Tibial artery (tissue), 4 donors: ENCODE measurements at places on chromosomes 12 and 14.

GRCh38 chr12:64293654-64294364 is 71.7 kb upstream of the KICS2 start:
- H3K36me3 ChIP-seq, result no peaks in the 10 kb centered on the region
- no peak overlapping the region for H3K4me3 ChIP-seq
- no peak overlapping the region for H3K27ac ChIP-seq
- no peaks in the 10 kb centered on the region for H3K4me1 ChIP-seq
- no peaks in the 10 kb centered on the region for H3K27me3 ChIP-seq

DNA sequence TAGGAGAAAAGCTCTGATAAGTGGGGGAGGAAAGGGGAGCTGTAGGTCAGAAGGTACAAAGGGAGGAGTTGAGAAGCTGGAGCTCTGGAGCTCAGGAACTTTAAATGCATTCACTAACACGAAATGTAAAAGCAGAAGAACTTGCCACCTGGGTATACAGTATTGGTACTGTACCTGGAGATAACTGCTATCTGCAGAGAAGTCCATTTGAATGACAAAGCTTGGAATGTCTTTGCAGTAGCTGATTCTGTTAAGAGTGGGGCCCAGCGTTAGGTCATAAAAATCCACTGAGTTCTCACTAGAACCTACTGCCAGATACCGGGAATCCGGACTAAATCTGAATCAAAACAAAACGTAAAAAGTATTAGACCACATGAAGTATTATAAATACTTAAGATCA is 55.6 kb downstream of the ZC3H14 start:
- no peak overlapping the region for H3K4me3 ChIP-seq
- H3K27ac ChIP-seq, result no peak overlapping the region
- no peak for DNase-seq
- H3K4me1 ChIP-seq, result peaks cover 13% of the 10 kb centered on the region
- H3K27me3 ChIP-seq, result no peaks in the 10 kb centered on the region
- no peaks in the 10 kb centered on the region for H3K36me3 ChIP-seq

GRCh38 chr12:11863478-11863906 is 207.2 kb upstream of the BCL2L14 start:
- H3K4me3 ChIP-seq, result peak overlapping the region; percentile 5
- H3K4me1 ChIP-seq, result peaks cover 54% of the 10 kb centered on the region
- peak overlapping the region; percentile 78 for H3K27ac ChIP-seq
- no peaks in the 10 kb centered on the region for H3K36me3 ChIP-seq
- DNase-seq, result peak; percentile 80

DNA sequence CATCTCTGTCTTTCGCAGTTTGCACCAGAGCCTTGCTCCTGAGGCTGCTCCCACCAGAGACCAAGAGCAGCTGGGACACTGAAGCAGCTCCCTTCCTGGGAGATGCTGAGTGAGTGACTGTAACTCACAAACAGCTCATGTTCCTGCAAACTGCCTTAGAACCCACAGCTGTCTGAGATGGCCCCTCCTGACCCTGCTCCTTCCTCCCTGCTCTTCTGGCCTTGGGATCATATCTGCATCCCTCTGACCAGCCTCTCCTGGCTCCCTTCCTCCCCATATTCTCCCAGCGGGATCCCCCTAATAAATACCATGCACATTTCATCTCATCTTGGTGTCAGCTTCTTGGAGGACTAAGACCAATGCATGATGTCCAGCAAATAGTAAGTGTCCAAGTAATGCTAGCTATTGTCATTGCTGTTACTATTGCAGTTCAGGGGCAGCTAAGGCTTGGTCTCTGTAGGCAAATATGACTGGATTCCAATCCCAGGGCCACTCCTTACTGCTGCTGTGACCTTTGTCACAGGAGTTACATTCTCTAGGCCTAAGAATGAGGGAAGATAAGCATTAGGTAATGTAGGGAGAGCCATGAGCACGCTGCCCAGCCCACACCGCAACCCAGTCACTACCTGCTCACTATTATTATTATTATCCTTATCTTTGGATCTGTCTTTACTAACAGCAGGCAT is 47.9 kb downstream of the SYNE3 start:
- DNase-seq, result no peak
- H3K36me3 ChIP-seq, result peaks cover 7% of the 10 kb centered on the region
- H3K4me3 ChIP-seq, result no peak overlapping the region
- peaks cover 13% of the 10 kb centered on the region for H3K4me1 ChIP-seq
- H3K27ac ChIP-seq, result no peak overlapping the region
- no peaks in the 10 kb centered on the region for H3K27me3 ChIP-seq

DNA sequence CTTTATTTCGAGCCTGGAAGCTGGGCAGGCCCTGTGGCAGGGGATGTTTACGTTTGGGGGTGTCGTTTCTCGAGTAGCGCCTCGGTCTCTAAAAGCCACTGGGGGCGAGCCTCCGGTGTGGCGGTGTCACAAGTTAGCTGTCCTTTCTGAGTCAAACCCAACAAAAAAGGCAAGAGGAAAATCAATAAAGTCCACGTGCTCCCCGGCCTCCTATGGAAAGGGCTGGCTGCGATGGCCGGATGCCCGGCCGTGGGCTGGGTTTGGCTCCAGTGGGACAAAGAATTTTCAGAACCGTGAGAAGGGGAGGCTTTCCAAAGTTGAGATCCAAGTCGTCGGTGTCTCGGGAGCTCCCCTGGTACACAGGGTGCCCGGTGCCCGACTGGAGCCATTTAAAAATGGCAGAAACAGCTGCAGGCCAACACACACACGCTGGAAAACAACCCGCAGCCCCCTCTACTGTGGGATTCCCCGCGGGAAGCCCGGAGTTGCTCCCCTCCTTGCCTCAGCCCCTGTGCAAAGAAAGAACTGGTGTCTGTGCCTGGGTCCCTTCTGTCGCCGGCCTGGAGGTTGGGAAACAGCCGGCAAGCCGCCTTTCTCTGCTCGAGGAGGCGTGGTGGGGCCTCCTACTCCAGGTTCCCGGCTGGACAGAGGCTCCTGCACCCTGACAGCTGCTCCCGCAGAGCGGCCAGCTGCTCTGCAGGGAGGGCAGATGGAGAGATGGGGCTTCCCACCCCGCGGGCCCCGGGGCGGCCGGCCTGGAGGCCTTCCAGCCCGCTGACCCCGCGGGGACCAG is 1.9 kb downstream of the BCL7A start:
- H3K27ac ChIP-seq, result peak overlapping the region; percentile 90
- no peaks in the 10 kb centered on the region for H3K4me1 ChIP-seq
- H3K4me3 ChIP-seq, result peak overlapping the region; percentile 70
- H3K36me3 ChIP-seq, result no peaks in the 10 kb centered on the region
- peak; percentile 95 for DNase-seq
